SK-N-SH (cell line): ENCODE measurements at places on chromosomes 16 and 17. TPM values are rescaled to one million over a fixed set of nuclear protein-coding genes. Genes with fewer than 3 reads are reported as not detected.

The SYNGR3 gene
- 10.7 and 10.8 TPM in 2 replicates for polyA plus RNA-seq

The SCNN1B gene
- not detected in 2 replicates for polyA plus RNA-seq

The MT1G gene
- polyA plus RNA-seq, result 0.50 and 1.2 TPM in 2 replicates

The BAIAP3 gene
- 1.1 and 2.0 TPM in 2 replicates for polyA plus RNA-seq

The RNF222 gene
- not detected in 2 replicates for polyA plus RNA-seq

The TNFSF13 gene
- polyA plus RNA-seq, result 1.0 and 2.1 TPM in 2 replicates

The MVD gene
- 14.7 and 15.7 TPM in 2 replicates for polyA plus RNA-seq

The KRT20 gene
- not detected in 2 replicates for polyA plus RNA-seq

The HS3ST3B1 gene
- polyA plus RNA-seq, result 0.55 and 0.67 TPM in 2 replicates

The SDF2 gene
- 108 and 114 TPM in 2 replicates for polyA plus RNA-seq

The NHLRC4 gene
- polyA plus RNA-seq, result 0.69 and 0.70 TPM in 2 replicates

The NME4 gene
- polyA plus RNA-seq, result 417 and 509 TPM in 2 replicates

The FBXW10 gene
- 0.02 and 0.03 TPM in 2 replicates for polyA plus RNA-seq

The TBC1D26 gene
- polyA plus RNA-seq, result not detected in 2 replicates

The HLF gene
- 0.03 and 0.21 TPM in 2 replicates for polyA plus RNA-seq

The IKZF3 gene
- polyA plus RNA-seq, result not detected in 2 replicates

The CNTNAP4 gene
- not detected in 2 replicates for polyA plus RNA-seq

The AMDHD2 gene
- 38.1 and 50.7 TPM in 2 replicates for polyA plus RNA-seq

The CCL16 gene
- polyA plus RNA-seq, result not detected in 2 replicates

The CD300LF gene
- polyA plus RNA-seq, result not detected in 2 replicates

The CRYBA1 gene
- not detected in 2 replicates for polyA plus RNA-seq

The ZNF287 gene
- polyA plus RNA-seq, result 6.1 and 6.6 TPM in 2 replicates

The MVP gene
- 198 and 222 TPM in 2 replicates for polyA plus RNA-seq

The EFCAB5 gene
- polyA plus RNA-seq, result 0.05 TPM in 1 of 2 replicates, not detected in the other

The ITGB4 gene
- 3.6 and 7.0 TPM in 2 replicates for polyA plus RNA-seq

The TBC1D3K gene
- not detected in 2 replicates for polyA plus RNA-seq

The TMEM219 gene
- 95.0 and 101 TPM in 2 replicates for polyA plus RNA-seq

The KCNJ12 gene
- polyA plus RNA-seq, result 0.31 and 0.36 TPM in 2 replicates

The MYO15A gene
- 0.15 and 0.43 TPM in 2 replicates for polyA plus RNA-seq

The SMIM36 gene
- not detected in 2 replicates for polyA plus RNA-seq

The CHD9NB gene
- 2.5 and 2.7 TPM in 2 replicates for polyA plus RNA-seq

The HS3ST2 gene
- not detected in 2 replicates for polyA plus RNA-seq
